NCI-H524 (cell line): ENCODE measurements at places on chromosomes 2 and 18.

GRCh38 chr18:22370414-22370813, 47.3 kb downstream of the CTAGE1 start:
- no peak for DNase-seq

DNA sequence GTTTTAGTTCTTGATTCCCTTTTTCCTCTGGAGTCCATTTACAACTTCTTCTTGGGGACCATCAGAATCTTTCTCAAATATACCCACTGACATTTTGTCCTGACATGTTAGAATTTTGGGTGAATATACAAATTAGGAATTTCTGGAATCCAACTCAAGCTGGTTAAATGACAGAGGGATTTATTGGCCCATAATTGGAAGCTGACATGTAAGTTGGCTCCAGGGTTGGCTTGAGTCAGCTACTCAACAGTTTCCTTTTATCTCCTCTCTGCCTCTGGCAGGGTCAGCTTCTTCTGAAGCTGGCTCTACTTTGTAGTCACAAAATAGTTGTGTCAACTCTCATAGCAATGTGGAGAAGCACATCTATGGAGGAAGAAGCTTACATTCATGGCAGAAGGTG, 36.6 kb upstream of the PPP1R1C start:
- no peak for DNase-seq

- DNase-seq = peak; percentile 98
These were observed 54.5 kb upstream of the ROCK2 start for GRCh38 chr2:11398750-11399437.

- DNase-seq = no peak
These were observed 63.0 kb downstream of the STK25 start for GRCh38 chr2:241445426-241445825.

DNA sequence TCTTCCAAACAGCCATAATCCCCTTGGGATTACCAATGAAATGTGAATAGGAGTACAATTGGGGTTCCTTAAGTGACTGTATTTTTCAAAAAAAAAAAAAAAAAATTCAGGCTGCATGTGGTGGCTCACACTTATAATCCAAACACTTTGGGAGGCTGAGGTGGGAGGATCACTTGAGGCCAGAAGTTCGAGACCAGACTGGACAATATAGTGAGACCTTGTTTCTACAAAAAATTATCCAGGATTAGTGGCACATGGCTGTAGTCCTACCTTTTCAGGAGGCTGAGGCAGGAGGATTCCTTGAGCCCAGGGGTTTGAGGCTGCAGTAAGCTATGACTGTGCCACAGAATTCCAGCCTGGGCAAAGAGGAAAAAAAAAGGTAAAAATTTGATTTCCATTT, 189.6 kb upstream of the GATA6 start:
- no peak for DNase-seq

- DNase-seq = no peak
These were observed 670.7 kb upstream of the ZNF804A start for GRCh38 chr2:183927406-183928325.

GRCh38 chr2:79511320-79511951, 1.4 kb upstream of the CTNNA2 start:
- no peak for DNase-seq

- DNase-seq = no peak
These were observed 74.9 kb upstream of the ARL4C start for GRCh38 chr2:234571620-234572407.

- DNase-seq = no peak
These were observed 11.4 kb upstream of the PER2 start for GRCh38 chr2:238299803-238300202.
